ENCODE measurements at places on chromosomes 3 and 15.
A peak's percentile ranks its signal among the peaks of the same experiment; 100 is the strongest.

- no peak for DNase-seq
These were observed 30.5 kb downstream of the TMED3 start for GRCh38 chr15:79341396-79341795.

- DNase-seq: peak; percentile 3
These were observed 106.0 kb downstream of the MEX3B start for GRCh38 chr15:81939604-81940440.

DNA sequence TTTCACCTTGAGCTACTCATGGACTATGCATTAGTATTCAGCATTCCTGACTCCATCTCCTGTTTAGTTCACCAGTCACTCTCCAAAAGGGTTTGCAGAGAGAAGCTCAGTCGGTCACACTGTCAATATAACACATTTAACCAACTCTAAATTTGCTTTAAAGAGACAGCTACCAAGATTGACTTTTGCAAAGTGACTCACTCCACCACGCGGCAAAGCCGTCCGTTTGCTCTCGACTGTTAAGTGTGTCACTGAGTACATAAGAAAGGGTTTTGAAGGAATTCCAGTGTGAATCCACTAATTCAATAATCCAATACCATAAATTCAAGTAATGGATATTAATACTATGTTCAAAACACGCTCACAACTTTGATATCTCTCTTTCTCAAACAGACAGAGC is 1006.7 kb upstream of the NR2F2 start:
- no peak for DNase-seq

GRCh38 chr15:45635191-45635638 is 386 bp downstream of the SQOR start:
- DNase-seq: peak; percentile 80

- DNase-seq: no peak
These were observed 205.4 kb downstream of the EPHB1 start for GRCh38 chr3:135000465-135000864.

DNA sequence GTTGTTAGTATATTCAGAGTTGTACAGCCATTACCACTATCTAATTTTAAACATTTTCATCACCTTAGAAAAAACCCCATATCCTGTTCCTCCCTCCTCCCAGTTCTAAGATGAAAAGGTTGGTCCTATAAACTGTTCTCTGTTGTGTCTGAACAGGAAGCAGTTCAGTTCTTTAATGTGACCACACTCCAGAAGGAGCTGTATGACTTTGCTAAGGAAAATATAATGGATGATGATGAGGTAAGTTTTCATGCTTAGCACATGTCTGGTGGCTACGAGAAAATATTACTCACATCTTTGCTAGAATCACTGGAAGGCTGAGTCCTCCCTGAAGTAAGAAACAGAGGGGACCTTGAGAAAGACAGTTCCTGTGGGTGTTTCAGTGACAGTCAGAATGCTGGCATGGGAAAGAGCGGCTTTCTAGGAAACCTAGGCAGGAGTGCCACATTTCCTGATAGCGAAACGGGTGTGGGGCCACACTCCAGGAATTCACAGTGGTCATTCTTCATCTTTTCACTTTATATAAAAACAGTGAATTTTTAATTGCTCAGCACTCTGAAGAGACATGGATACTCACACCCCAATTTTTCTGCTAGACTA is 20.3 kb downstream of the CRTAP start:
- no peak for DNase-seq

Measured in CD4-positive, alpha-beta T cell treated with Interleukin-17A for 4 hours (primary cell).